ENCODE measurements at places on chromosomes 1 and 21.

GRCh38 chr1:190274721-190275120, 202.9 kb downstream of the BRINP3 start:
- no peak for DNase-seq

GRCh38 chr1:107153014-107153413, 12.2 kb downstream of the NTNG1 start:
- no peak for DNase-seq

DNA sequence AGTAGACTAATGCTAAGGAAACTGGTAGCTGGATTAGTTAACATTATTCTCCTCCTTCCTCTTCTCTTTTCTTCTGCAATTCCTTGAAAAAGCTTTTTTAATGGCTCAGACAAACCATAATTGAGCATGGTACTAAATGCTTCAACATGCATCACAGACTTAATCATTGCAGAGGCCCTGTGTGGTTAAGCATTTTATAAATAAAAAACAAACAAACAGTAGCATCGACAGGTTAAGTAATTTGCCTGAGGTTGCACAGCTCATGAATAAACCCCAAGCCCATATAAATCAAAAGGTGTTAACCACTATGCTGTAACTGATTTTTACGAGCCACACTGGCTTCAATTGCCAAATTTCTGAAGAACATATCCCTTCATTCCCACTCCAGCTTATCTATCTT, 462.1 kb downstream of the LMO4 start:
- DNase-seq, result no peak

GRCh38 chr1:184843732-184844495, 89.3 kb upstream of the EDEM3 start:
- DNase-seq, result peak; percentile 20

GRCh38 chr1:44646261-44647110, 27.8 kb downstream of the TMEM53 start:
- no peak for DNase-seq

GRCh38 chr21:42019101-42019605, 9.0 kb upstream of the ZBTB21 start:
- DNase-seq, result no peak

- no peak for DNase-seq
Observed at GRCh38 chr1:105294838-105295237, 1545.1 kb downstream of the AMY1C start.

DNA sequence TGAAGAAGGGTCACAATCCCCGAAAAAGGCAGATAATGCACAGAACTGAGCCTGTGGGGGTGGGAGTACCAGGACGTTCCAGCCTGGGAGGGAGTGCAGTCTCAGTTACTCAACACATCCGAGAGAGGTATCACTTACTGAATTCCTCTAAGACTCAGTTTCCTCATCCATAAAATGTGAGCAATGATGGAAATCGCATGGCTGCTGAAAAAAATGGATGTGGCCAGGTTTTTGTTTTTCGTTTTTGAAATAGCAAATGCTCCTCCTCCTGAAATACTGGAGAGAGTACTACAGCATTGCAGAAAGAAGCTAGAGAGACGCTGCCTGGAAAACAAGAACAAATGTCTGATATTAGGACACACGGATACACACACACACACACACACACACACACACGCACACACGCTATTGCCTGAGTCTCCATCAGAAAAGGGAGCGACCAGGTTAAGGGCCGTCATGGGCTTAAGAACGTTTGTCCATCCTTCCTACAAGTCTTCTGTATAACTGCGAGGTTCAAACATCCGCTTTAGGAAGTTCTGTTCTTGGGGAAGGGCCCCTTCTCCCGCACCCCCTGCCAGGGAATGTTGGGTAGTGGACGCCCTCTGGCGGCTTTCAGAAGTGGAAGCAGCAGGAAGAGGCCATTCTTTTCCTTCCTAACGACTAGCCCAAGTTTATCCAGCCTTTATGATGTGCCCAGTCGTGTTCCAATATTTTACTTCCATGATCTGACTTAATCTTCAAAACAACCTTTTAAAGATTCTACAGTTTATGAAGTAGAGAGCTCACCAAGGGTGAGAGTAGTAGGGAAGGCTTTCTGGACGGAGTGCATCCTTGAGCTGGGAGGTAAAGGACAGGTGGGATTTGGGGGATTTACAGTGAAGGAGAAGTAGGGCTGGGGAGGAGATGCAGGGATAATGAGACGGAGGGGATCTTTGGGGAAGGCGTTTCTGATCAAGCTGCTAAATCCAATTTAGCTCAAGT, 699 bp upstream of the NES start:
- no peak for DNase-seq

Measured in activated CD4-positive, alpha-beta T cell treated with anti-CD3 and anti-CD28 coated beads, Interleukin-2, amount 50 U/mL, for 4 hours (primary cell).